Hematopoietic multipotent progenitor cell treated with erythropoietin and hydrocortisone succinate and interleukin-3 and kit ligand, for 8 days (in vitro differentiated cells): ENCODE measurements at places on chromosomes 3 and 15.

DNA sequence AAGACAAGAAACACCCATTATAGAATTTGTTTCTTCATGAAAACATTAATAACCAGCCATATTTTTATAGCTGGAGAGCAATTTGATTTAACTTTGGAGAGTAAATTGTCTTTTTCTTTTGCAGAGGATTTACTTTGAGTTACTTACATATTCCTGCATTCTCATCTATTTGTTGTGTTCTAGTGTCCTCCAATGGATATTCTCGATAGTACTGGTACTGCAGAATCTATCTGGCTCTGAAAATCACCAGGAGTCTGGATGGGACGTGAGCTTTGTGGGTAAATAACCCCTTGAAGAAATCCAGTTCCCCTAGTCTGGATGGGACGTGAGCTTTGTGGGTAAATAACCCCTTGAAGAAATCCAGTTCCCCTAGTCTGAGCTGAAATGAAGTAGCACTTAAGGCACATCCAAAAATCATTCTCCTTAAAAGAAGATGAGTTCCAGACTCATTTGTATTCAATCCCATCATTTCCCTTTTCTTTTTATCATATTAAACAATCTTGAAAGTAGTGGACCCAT lies 294.1 kb upstream of the UBE2E2 start:
- no peak for DNase-seq

DNA sequence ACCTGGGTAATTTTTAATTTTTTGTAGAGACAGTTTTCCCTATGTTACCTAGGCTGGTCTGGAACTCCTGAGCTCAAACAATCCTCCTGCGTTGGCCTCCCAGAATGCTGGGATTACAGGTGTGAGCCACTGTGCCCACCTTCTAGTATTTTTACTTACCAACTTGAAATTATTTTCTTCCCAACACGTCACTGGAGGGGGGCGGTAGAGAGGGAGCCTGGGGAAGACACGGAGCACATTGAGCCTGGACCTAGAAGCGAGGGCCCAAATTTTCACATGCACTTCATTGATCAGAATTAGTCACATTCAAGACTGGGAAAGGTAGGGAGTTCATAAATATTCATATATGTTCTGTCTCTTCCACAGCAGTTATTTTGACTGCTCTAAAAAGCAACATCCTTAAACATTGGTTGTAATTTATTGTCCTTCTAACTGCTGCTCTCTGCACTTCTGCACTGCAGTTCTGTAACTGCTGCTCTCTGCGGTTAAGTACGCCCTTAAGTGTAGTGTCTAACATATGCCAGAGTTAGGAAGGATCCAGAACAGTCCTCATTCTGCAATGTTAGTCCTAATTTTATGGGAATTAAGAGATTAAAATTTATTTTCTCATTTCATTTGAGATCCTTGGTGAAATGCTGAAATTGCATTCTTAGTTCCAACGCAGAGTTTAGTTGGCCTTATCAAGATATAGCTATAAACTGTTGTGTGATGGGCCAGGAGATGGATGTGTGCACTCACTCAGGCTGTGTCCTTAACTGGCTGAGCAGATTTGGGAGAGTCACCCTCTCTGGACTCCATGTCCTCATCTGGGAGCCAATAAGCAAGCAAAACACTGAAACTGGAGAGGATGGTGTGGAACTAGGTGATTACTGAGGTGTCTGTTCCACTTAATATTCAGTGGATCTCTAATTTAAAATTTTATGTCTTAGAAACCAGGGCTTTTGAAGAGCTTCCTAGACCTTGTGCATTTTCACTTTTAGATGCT lies 98.2 kb downstream of the STRIT1 start:
- no peak for DNase-seq

DNA sequence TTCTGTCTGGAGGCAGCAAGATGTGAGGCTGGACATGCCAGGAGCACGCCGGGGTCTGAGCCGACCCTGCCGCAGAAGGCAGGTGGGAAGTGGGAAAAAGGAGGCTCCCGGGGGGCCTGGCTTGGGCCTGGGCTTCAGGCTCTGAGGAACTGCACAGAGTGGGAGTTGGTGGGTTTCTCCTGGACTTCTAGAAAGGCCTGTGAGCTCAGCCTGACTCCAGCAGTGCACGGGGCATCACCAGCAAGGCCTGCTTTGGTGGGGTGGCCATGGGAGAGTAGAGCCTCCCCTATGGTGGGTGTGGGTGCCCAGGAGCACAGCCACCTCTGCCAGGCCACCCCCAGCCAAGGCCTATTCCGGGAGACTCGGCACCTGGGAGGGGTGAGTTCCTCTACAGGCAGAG lies 18.1 kb upstream of the SLC41A3 start:
- DNase-seq: no peak

- no peak for DNase-seq
These were observed 1048.1 kb downstream of the SI start for GRCh38 chr3:164030194-164030593.

GRCh38 chr15:74387141-74387541 lies 19.7 kb upstream of the CYP11A1 start:
- DNase-seq: no peak

DNA sequence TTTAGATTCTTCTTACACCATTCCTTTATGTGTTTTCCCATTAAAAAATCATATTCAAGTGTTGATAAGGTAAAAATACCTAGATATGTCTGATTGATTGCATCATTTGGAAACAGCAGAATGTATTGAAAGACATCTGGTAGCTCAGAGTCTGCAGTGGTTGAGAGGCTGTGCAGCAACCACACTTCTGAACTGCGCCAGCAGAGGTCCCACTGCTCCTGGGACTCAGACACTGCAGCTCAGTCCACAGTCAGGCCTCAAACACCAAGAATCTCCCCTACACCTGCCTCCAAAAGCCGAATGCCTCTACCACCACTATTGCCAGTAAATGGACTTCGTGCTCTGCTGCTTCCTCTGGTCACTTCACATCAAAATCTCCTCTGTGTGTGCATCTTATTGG lies 176.9 kb upstream of the LMCD1 start:
- DNase-seq: peak; percentile 75

DNA sequence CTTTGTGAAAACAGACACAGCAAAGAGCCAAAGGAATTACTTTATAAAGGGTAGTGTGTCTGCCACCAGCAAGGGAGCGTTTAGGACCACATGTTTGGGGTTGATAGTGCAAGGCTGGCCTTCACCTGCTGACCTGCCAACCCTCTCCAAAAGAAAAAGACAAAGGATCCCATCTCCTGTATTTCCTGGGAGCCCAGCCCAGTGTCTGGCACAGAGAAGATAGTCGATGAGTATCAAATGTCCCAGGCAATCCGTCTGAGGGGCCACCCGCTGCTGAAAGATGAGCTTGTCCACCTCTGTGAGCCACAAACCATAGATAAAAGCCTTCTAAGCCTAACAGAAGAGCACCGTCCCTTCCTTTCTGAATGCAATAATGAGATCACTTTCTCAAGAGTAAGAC lies 154.8 kb upstream of the CTNNB1 start:
- DNase-seq: no peak

GRCh38 chr3:126413693-126414080 lies 19.0 kb downstream of the CFAP100 start:
- no peak for DNase-seq

DNA sequence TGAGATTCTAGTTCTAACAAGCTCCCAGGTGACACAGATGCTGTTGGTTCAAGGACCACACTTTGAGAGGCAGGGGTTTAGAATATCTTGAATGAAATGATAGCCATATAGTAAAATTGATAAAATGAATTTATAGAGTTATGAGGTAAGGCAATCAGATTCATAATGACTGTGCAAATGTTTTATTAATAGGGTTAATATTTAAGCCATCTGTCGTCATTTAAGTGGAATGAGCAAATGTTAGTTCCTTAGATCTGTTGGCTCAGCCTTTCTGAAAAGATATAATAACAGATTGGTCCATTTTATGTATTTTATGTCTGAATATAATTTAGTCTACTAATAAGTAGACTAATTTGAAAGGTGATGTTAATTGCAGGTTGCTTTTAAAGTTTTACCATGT lies 12.9 kb downstream of the REC114 start:
- DNase-seq: no peak

DNA sequence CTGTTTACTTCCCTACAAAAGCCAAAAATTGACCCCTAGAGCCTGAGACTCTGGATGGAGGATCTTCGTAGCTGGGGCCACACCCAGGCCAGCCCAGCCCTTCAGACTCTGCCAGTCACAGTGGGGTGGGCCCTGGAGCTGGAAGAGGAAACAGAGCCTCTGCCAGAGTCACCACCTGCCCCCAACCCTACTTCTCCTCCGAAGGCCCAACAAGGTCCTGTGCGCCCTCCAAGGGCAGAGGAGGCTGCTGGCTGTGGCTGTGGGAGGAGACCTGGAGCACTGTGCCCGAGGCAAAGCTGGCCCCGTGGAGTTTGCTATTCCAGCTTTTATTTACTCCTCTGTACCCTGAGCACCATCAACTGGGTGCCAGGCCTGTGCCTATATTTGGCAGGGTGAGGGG lies 19.0 kb downstream of the CISH start:
- peak; percentile 62 for DNase-seq
